Stimulated activated CD8-positive, alpha-beta memory T cell treated with anti-CD3 and anti-CD28 coated beads, Interleukin-4, amount 100 ng/mL, for 1 hour (primary cell): ENCODE measurements at places on chromosomes 1 and 21.

DNA sequence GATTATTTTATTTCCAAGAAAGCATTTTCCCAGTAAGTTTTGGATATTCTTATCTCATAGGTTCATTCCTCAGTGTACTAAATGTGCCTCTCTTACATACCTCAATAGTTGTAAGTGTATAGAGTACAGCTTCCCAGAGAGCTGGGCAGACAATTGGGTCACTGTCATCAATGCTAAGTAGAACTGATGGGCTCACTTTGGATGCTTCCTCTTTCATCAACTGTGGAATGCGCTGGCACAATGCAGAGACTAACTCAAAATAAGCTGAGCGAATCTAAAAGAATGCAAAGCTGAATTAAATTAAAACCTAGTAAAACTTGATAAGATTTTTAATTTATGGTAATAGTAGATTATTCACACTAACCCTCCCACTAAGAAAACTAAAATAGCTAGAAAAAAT is 21.5 kb downstream of the LTN1 start:
- no peak for DNase-seq

- no peak for DNase-seq
These were observed 4.1 kb downstream of the CSF1 start for GRCh38 chr1:109914587-109915240.

- DNase-seq = no peak
These were observed 16.3 kb downstream of the STRIP1 start for GRCh38 chr1:110050602-110051261.

DNA sequence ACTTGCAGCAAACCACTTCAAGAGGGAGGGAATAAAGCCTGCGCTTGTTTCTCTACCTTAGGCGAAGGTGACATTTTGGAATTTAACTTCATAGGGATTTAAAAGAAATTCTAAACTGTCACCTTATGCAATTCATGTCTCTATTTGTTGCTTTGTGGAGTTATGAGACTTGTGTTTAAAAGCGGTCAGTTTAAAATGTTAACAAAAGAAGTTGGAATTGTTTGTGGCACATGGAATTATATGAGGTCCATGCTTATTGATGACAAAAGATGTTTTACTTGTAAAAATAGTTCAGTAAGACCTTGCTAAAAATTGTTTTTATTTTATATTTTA is 15.8 kb downstream of the NR5A2 start:
- DNase-seq = no peak

GRCh38 chr21:42735061-42735460 is 81.6 kb downstream of the PDE9A start:
- DNase-seq = no peak

GRCh38 chr1:7993593-7994479 is 32.3 kb downstream of the ERRFI1 start:
- no peak for DNase-seq

GRCh38 chr1:162177126-162177525 is 107.6 kb downstream of the NOS1AP start:
- DNase-seq = no peak

- no peak for DNase-seq
These were observed 77.1 kb downstream of the PGBD5 start for GRCh38 chr1:230349020-230349393.

DNA sequence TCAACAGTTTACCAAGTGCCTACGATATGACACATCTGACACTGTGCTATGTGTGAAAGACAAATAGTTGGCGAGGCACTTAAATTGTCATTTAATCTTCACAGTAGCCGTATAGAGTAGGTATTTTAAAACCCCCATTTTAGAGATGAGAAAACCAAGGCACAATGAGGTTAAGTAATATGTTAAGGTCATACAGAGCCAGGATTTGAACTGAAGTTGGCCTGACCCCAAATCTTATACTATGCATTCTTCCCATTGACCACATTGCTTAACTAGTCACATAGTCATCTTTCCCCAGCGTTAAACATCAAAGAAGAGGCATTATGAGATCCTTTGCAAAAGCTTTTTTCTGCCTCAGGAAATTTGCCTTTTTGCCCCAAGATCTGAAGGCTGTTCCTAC is 3.9 kb downstream of the INKA2 start:
- no peak for DNase-seq

- no peak for DNase-seq
These were observed 17.5 kb upstream of the ETV3 start for GRCh38 chr1:157155658-157156057.

GRCh38 chr1:183638649-183639387 is 3.2 kb upstream of the ARPC5 start:
- no peak for DNase-seq

DNA sequence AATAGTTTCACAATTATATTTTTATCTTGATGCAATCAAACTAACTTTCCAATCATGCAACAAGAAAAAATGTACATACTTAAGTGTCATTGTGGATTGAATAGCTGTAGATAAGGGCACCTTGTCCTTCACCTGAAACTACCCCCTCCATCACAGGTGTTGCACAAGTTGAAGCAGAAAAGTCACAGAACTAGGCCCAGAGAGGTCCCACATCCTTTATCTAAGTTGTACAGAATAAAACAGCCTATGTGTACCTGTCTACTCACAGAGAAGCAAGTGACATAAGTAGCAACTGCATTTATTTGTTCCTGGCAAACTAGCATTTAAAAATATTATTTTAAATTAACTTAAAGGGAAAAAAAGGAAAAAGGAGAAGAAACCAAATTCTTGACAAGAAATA is 256.8 kb downstream of the FAF1 start:
- no peak for DNase-seq

DNA sequence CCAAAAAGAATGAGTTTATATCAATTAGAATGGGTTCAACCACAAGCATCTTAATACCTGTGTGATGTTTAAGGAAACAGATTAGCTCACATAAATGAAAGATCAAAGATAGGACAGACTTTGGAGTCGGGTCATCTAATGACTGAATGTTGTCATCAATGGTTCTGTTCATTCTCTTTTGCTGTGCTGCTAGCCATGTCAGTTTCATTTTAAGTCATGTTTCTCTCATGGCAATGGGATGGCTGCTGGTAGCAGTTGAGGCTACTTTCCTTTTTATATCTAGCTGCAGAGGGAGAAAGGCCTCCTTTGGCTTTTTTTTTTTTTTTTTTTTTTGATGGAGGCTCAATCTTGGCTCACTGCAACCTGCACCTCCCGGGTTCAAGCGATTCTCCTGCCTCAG is 86.9 kb upstream of the SPAG17 start:
- no peak for DNase-seq

- DNase-seq = no peak
These were observed 275.5 kb upstream of the FMN2 start for GRCh38 chr1:239816081-239816782.

DNA sequence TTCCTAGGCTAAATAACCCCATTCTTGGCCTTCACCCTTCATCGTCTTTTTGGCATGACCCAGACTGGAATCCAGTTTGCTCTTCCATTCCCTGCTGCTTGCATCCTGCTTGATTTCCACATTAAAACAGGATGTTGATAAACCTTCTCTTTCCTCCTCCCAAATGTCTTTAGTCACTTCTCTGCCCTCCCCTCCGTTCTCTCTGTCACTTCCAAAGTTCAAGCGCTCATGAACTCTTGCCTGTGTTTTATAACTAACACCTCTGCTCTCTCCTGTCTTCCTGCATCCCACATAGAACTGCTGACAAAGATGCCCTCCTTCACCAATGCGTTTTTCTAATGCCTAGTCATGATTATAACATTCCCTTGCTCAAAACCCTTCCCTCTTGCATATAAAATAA is 65.6 kb upstream of the SLC44A3 start:
- DNase-seq = no peak

DNA sequence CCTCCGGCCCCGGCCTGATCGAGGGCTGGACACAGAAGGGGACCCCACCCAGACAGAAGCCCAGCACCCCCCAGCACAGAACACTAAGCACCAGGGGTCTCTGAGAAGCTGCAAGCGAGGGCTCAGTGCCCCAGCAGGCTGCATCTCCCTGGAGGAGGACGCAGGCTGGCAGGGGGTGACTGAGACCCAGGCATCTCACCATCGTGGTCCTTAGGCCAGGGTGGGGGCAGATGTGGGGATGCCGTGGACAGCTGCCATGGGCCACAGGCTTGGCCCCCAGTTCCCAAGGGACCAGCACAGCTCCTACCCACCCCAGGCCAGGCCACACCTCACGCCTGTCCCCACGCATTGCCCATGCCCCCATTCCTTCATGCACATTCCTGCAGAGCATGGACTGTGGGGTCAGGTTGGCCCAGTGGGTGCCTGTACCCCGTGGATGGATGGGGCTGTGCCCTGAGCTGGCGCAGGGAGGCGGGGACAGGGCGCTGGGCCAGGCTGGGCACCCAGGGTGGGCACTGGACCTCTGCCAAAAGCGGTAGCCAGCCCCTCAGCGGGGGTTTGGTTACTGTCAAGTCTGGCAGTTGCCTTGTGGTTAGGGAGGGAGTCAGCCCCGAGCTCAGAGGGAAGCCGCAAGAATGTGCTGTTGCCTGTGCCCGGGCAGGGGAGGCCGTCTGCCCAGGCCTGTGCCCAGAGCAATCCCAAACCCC is 61.5 kb downstream of the ARHGEF16 start:
- no peak for DNase-seq

DNA sequence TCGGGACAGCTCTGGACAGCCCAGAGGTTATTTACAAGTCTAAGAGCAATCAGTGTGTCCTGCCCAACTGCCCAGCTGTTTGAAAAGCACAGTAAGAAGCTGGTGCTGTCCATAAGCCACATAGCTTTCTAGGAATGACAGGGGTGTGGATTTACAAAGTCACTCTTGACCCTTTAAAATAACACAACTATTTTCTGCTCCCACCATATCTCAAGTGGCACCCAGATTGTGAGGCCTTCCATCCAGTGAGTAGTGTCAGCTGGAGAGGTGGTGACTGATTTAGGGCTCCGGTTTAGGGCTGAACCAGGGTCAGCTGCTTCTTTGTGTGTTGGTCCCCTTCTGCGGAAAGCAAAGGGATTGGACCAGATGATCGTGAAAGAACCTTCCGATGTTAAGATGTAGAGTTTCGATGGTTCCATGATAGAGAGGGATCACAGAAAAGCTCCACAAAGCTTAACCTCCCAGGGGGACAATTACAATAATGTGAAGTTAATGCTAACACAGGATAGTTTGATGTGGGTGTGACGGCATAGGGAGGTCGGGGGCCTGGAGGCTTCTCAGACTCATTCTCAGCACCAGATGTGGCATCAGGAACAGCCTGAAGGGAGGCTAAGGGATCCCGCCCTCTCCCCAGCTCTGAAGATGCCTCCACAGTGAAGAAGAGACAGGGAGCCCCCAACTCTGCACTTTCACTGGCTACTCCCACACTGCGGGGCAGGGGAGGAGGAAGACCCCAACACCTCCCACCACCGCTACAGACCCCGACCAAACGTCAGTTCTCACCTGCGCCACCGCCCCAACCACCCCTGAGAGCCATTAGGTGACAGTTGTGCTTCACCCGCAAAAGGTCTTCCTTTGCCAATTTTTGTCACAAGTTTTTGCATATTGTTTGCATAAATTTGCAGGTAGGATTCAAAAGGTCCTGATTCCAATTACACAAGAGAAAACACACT is 40.6 kb downstream of the LRRC3 start:
- no peak for DNase-seq

DNA sequence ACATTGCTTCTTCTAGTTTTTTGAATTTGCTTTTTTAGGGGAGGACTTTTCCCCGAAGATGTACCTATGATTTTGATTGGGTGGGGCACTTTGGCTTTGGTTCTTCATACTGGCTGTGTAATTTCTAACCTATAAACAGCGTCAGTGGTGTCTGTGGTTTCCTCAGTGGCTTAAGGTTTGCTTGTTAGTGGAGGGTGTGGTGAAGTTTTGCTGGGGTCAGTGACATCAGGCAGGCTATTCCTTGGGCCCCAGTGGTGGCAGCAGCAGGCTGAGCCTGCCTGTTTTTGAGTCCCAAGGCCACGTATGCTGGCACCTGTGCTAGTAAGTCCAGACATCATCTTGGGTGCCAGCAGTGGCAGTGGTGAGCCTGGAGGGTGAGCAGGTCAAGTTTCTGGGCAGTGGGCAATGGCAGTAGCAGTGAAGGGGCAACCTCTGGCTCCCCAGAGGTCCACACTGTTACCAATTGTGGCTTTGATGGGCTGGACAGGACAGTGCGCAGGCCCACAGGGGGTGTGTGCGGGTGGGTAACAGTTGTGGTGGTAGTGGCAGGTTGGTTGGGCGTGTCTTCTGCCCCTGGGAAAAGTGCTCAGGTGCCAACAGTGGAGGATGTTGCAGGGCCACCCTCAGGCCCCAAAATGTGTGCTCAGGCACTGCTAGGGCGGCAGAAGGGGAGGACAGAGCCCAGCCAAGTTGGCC is 54.9 kb upstream of the B3GALT2 start:
- no peak for DNase-seq

DNA sequence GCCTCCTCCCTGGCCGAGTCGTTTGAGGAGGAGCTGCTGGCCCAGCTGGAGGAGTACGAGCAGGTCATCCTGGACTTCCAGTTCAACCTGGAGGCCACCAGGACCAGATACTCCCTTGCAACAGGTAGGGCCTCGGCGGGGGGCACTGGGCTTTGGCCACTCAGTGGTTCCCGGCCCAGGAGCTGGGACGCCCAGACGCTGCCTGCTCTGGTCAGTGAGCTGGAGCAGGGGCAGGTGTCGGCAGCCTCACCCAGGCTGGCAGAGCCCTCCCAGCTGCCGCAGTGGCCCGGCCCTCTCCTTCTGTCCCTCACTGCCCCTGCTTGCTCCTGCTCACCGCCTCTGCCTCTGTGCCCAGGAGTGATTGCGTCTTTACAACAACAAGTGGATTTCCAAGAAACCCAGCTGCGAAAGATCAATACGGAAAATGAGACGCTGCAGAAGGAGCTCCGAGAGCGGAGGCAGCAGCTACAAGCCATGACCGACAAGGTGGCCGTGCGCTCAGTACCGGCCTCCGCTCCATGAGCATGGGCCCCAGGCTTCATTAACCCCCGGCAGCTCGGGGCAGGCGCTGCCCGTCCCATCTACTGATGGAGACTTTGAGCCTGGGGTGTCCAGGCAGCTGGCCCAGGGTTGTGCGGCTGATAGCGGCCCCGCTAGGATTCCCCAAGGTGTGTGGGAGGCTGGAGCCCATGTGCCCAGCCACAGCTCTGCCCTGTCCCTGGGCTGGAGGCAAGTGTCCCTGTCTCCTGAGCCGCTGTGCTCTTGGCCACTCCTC is 9.0 kb upstream of the SMIM1 start:
- no peak for DNase-seq

- DNase-seq = no peak
These were observed 307.0 kb upstream of the PROX1 start for GRCh38 chr1:213680677-213681325.
